ENCODE measurements at places on chromosomes 4 and X. TPM values are rescaled to one million over a fixed set of nuclear protein-coding genes. Genes with fewer than 3 reads are reported as not detected.

Gene GATA1
- total RNA-seq: not detected

Gene VGLL1
- not detected for total RNA-seq

- DNase-seq: no peak
These were observed 125.1 kb upstream of the STX18 start for GRCh38 chr4:4666693-4667621.

DNA sequence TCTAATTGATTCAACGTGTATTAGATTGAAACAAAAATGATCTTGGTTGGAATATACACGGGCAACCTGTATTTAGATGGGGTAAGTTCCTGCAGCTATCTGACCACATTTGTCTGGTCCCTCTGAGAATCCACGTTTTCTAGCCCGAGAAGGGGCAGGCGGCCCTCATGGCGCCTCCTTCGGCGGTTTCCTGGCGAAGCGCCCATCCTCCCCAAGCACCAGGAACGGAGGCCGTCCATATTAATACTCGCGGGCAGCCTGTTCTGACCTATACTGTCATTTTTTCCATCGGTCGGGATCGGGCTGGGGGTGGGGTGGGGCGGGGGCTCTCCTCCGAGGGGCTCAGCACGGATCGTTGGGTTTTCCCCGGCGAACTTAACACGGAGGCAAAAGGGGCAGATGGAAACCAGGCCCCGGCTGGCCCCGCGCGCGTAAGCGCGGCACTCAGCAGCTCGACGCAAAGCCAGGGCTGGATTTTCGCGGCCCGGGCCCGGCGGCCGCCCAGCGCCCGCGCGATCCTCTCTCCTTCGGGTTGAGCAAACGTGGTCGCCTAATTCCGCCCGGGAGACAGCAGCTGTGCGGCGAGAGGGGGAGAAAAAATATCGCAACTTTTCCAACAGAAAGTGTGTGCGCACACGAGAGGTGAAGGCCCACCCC lies 77.2 kb upstream of the BCOR start:
- no peak for DNase-seq

DNA sequence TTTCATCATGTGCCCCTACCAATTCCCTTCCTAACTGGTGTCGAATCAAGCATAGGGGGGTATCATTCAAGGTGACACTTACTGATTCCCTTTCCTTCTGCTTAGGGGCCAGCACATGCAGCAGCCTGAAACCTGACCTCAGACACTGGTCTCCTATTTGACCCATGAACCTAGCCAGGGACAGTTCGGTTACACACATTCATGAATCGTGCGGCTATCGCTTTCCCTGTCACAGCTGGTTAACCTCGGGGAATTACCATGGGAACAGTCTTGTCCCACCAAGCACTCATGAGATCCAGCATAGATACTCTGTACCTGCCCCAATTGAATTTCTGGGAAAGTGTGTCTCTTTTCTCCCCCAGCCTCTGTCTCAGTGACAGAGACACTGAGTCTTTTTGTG lies 140.4 kb downstream of the ZNF674 start:
- DNase-seq: no peak

Data from CD8-positive, alpha-beta T cell (primary cell).